RWPE1 (cell line): ENCODE measurements at places on chromosomes 13 and 19.

DNA sequence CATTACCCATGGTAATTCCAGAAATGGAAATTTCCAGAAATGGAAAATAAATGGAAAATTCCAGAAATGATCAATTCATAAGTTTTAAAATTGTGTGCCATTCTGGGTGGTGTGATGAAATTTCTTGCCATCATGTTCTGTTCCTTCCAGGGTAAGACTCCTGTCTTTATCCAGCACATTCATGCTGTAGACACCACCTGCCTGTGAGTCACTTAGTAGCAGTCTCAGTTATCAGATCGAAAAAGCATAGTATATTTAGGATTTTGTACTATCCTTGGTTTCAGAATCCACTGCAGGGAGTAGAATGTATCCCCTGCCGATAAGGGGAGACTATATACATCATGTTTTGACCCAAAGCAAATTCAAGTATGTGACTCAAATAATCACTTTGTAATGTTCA, 26.7 kb upstream of the CSNK1A1L start:
- no peak for DNase-seq

DNA sequence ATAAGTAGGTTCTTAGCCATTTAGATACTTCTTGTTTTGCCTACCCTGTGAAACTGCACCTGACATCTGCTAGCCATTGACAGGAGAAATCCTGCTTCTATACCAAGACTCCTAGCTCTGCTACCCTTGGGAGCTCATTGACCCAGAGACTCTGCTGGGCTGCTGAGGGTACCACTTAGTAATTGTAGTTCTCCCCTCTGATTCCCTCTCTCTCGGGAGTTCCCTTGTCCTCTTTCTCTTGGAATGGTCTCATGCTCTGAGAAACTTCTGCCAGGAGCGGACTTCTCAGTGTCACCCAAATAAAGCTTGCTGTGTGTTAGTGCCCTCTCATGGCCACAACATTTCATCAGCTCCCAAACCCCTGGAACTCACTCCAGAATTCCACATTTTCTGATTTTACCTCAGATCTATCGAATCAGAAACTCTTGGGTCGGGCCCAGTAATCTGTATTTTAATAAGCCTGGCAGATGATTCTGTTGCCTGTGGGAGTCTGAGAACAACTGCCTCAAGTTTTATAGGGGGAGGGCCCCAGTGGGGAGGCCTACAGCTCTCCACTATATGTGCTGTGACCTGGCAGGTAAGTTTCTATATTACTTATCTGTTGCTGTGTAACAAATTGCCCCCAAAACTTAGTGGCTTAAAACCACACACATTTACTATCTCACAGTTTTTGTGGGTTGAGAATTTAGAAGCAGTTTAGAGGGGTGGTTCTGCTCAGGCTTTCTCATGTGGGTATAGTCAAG, 221.1 kb downstream of the TDRD3 start:
- peak; percentile 2 for DNase-seq

DNA sequence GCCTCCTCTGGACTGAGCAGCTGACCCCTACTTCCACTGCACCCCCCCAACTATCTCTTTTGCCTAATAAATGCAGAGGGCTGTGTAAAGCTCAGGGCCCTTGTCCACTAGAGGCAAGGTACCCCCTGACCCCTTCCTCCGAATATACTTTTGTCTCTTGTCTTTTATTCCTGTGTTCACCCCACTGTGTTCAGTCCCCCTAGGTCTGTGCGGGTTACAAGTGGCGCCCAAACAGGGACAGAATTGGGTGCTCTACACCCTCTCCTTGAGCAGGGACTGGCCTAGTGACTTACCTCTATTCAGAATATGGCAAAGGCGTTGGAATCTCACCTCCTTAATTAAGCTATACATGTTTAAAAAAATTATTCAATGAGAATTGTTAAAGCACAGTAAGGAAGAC, 15.0 kb downstream of the ZNF350 start:
- DNase-seq, result no peak

- DNase-seq, result no peak
These were observed 212.4 kb downstream of the SHISA2 start for GRCh38 chr13:25839371-25839770.

GRCh38 chr13:70080012-70080411, 27.6 kb upstream of the ATXN8OS start:
- no peak for DNase-seq

DNA sequence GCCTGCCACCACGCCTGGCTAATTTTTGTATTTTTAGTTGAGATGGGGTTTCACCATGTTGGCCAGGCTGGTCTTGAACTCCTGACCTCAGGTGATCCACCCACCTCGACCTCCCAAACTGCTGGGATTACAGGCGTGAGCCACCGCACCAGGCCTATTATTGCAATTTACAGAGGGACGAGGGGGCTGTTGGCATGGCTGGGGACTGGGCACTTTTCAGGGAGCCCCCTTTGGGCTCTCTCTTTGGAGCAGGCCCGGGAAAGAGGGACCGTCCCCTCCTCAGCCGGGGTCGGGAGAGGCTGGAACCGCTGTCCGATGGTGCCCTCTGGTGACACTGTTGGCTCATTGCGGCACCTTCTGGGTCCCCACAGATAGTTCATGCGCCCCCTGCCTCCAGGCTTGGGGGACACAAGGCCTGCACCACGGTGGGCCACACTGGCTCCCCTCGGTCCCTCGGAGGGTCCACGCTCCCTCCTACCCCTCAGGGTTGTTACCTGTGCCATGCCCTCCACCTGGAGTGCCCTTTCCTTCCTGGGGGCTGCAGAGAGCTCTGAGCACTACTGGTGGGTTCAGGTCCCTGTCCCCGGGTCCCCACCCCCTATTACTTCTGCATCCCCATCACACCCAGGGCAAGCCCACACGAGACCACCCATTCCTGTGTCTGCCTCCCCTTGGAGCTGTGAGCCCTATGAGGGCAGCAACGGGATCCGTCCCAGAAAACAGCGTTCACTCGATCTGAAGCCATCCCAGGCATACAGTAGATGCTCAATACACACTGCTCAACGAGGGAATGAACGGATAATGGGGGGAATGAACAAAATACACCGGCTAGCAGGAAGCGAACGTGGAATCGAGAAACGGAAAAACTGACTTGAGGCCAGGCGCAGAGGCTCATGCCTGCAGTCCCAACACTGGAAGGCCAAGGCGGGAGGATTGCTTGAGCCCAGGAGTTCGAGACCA, 12.5 kb downstream of the FEM1A start:
- peak; percentile 46 for DNase-seq

DNA sequence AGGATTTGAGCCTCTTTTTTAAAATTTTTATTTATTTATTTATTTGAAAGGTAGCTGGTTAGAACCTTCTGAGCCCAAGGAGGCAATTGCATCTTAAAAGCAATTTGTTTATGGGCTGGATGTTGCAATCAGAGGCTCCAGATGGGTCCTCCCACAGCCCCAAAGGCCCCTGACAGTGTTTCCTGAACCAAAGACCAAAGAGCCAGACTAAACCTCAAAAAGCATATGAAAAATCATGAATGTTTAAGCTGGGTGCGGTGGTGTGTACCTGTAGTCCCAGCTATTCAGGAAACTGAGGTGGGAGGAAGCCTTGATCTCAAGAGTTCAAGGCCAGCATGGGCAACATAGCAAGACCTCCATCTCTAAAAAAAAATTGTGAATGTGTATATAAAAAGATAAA, 67.8 kb upstream of the RGCC start:
- DNase-seq, result no peak

- no peak for DNase-seq
These were observed 14.7 kb downstream of the KLK1 start for GRCh38 chr19:50808856-50809255.

DNA sequence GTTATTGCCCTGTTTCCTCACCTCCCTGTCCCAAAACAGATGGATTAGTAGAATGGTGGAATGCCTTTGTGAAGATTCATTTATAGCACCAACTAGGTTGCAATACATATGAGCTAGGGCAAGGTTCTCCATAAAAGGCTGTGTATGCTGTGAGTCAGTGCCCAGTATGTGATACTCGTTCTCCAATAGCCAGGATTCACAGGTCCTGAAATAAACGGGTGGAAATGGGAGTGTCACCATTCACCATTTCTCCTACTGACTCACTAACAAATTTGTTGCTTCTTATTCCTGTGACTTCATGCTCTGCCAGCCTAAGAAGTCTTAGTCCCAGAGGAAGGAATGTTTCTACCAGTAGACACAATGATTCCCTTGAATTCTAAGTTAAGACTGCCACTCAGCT, 1745.4 kb downstream of the SLITRK1 start:
- DNase-seq, result no peak

DNA sequence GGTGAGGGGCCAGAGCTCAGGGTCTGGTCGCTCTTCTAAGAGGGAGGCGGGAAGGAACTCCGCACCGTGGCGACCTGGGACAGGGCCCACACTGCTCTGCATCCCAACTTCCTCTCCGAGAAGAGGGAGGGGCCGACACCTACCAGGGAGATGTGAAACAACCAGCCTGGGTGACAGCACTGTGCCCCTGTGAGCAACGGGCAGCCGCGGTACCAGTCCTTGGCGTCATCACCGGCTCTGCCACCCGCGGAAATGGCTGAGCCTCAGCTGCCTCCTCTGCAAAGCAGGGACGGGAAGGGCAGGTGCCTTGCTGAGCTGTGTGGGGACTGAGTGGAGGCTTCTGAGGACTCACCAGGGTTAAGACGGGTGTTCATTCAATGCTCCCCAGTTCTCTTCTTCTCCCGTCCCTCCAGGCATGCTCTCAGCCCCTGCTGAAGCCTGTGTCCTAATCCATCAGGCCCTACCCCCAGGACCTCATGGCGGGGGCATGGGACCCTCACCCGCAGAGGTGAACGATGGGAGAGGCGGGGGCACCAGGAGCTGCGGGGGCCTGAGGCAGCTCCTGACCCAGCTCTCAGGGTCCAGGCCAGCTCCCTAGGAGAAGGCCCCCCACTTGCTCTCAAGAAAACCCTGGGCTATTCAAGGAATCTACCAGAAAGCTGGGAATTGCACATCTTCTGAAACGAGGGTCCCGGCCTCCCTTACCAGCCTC, 9.3 kb downstream of the ZNF787 start:
- peak; percentile 17 for DNase-seq

- DNase-seq, result no peak
These were observed 14.5 kb upstream of the MPHOSPH8 start for GRCh38 chr13:19618977-19619376.

- DNase-seq, result no peak
These were observed 48.5 kb downstream of the NBEA start for GRCh38 chr13:34990399-34991214.

DNA sequence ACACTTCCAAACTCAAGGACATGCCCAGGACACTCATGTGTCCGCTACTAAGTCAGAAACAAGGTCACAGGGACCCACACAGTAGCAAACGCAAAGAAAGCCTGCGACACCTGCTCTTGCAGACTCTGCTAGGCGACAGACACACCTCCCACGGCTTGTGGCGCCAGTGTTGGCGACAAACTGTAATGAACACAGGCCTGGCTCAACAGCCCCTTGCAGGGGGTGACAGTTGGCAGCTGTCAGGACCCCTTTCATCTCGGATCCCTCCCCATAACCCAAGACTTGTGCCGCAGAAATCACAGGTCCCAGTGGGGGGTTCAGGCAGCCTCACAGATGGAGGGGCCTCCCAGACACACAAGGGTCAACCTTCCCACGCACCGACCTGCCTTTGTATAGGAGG, 364 bp downstream of the CKM start:
- no peak for DNase-seq

- DNase-seq, result no peak
These were observed 8.7 kb downstream of the POP4 start for GRCh38 chr19:29614780-29615179.

- DNase-seq, result no peak
These were observed 14.0 kb downstream of the GPR183 start for GRCh38 chr13:99293178-99293577.

- DNase-seq, result no peak
These were observed 123.5 kb downstream of the KDM4B start for GRCh38 chr19:5092481-5092843.

DNA sequence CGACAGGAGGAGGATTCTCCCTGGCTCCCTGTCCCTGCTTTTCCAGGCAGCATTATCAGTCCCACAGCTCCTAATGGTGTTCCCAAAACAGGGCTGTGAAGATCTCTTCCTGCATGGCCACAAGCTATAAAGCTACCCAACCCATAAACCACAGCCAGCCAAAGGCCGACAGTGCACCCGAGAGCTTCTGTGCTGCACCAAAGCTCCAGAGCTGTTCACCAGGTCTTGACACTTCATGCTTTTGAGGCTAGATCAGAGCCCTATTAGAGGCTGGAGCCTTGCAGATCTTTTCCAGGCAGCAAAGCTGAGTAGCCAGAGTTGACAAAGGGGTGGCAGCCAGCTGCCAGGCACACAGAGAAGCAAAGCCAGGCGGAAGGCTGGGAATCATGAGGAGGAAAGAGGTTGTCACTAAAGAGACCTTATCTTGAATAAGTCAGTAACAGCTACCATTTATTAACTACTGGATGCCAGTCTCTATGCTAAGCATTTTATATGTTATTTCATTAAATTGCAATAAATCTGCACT, 180.4 kb downstream of the KATNAL1 start:
- no peak for DNase-seq

DNA sequence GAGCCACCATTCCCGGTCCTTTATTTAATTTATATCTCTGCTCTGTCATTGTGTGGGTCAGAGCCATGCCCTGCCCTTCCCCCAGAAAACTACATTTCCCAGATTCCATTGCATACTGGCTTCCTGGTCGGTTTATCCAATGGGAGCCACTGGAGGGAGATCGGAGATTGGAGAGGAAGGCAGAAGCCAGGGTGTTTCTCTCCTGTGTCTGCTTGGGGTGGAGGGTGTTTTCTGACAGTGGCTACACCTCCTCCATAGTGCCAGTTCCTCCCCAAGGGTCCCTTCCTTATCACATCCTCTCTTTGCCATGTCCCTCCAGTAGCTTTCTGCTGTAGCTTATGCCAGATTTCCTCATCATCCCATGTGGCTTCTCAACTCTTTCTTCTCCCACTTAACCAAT, 19.0 kb downstream of the OLFM2 start:
- DNase-seq, result peak; percentile 70

GRCh38 chr19:39582891-39583625, 19.3 kb upstream of the LGALS13 start:
- DNase-seq, result no peak

DNA sequence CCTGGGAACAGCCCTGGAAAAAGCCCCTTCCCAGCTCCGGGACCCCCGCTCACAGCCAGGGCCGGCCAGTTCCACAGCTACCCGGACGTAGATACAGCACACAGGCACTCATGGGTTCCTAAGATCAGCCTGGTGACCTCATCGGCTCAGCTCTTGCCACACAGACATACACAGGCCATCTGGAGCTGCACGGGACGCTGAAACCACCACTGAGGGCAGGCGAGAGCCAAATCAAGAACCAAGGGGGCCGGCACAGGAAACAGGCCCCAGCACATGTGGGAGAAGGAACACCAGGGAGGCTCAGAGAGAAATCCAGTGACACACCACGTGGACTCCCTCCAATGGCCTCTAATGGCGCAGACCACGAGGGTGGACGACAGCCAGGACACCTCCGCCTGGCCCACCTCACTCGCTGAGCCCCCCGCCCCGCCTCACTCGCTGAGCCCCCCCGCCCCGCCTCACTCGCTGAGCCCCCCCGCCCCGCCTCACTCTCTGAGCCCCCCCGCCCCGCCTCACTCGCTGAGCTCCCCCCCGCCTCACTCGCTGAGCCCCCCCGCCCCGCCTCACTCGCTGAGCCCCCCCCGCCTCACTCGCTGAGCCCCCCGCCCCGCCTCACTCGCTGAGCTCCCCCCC, 69.7 kb upstream of the C13orf46 start:
- no peak for DNase-seq
